ENCODE measurements at places on chromosomes 4 and X. TPM values are rescaled to one million over a fixed set of nuclear protein-coding genes. Genes with fewer than 3 reads are reported as not detected.
A peak's percentile ranks its signal among the peaks of the same experiment; 100 is the strongest.

- no peak for ATAC-seq
Measured at GRCh38 chrX:11757397-11757718, 679 bp upstream of the MSL3 start.

DNA sequence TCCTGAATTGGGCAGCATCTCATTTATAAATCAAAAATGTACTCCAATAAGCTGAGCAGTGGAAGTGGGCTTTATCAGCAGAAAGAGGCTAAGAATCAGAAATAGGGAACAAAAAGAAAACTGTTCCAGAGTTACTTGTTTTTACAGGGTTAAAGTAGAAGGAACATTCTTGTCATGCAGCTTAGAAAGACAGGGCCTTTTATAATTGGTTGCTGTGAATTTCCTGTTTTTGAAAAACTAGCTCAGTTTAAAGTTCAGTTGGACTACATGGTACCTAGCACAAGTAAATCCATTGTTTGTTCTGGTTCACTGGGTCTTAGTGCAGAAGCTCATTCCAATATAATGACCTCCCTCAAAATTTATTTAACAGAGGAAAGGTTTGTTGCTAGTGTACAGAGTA, 200.8 kb downstream of the GRIA2 start:
- no peak for ATAC-seq

DNA sequence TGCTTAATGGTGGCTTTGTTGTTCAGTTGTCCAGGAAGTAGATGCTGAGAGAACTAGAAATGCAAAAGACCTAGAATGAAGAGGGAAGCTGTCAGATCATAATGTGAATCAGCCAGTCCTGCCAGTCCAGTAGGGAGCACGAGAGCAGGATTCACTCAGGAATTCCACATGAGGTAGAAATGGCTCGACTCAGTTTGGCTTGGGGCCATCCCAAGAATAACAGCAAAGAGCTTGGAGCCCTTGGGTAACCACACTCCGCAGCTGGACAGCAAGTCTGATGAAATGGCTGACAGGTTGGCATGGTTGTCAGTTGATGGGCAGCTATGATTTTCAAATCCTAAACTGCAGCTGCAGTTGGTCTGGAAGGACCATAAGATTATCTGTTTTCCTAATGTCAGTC, 44.5 kb upstream of the WDR1 start:
- ATAC-seq = no peak

GRCh38 chr4:107147873-107148272, 111.8 kb upstream of the DKK2 start:
- ATAC-seq = peak; percentile 63

The FGF5 gene
- not detected for total RNA-seq

The FRG2 gene
- not detected for total RNA-seq

The TCEANC gene
- 1.8 TPM for total RNA-seq
